GM23248 (cell line): ENCODE measurements at places on chromosomes 16 and 17. TPM values are rescaled to one million over a fixed set of nuclear protein-coding genes. Genes with fewer than 3 reads are reported as not detected.
A peak's percentile ranks its signal among the peaks of the same experiment; 100 is the strongest.

The CRHR1 gene
- total RNA-seq, result not detected in 2 replicates

- peaks cover 15% of the 10 kb centered on the region for H3K4me1 ChIP-seq
- H3K27ac ChIP-seq, result no peak overlapping the region
- H3K36me3 ChIP-seq, result peaks cover 15% of the 10 kb centered on the region; the same call in 1 of the 2 replicates
- no peak for DNase-seq
These were observed 11.7 kb downstream of the PRKCA start for GRCh38 chr17:66313995-66314659.

DNA sequence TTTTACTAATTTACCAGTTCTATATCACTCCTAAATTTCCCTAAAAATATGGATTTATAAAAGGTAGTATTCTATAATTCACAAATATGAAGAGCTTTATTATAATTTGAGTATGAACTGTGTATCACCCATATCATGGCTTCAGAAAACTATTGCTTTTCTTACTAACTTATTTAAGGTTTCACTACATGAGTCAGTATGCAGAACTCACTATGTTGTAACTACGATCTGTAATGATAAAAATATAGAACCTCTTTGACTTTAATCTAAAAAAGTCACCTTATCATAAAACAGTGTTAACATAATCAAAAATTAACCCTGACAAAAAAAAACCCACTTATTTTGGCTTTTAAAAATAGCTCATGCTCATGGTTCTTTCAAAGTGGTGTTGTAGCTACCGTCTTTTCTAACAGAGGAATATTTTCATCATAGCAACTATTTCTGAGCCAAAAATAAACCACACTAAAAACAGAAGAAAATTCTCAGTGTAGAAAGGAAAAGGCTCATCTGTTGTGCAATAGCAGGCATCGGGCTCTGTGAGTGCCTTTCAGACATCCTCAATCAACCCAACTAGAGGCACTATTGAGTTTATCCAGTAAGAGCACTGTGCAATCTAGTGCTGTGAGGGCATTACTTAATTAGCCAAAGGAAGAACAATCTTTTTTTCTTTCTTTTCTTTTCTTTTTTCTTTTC, 42.1 kb downstream of the ITGAM start:
- no peak overlapping the region for H3K4me3 ChIP-seq
- H3K27ac ChIP-seq, result no peak overlapping the region
- DNase-seq, result peak; percentile 39
- H3K27me3 ChIP-seq, result no peaks in the 10 kb centered on the region; the same call in 1 of the 2 replicates

GRCh38 chr17:40597156-40597555, 31.9 kb upstream of the CCR7 start:
- no peaks in the 10 kb centered on the region for H3K4me1 ChIP-seq
- H3K27ac ChIP-seq, result no peak overlapping the region
- no peaks in the 10 kb centered on the region for H3K36me3 ChIP-seq
- H3K4me3 ChIP-seq, result no peak overlapping the region

The KRTAP4-9 gene
- total RNA-seq, result not detected in 2 replicates

DNA sequence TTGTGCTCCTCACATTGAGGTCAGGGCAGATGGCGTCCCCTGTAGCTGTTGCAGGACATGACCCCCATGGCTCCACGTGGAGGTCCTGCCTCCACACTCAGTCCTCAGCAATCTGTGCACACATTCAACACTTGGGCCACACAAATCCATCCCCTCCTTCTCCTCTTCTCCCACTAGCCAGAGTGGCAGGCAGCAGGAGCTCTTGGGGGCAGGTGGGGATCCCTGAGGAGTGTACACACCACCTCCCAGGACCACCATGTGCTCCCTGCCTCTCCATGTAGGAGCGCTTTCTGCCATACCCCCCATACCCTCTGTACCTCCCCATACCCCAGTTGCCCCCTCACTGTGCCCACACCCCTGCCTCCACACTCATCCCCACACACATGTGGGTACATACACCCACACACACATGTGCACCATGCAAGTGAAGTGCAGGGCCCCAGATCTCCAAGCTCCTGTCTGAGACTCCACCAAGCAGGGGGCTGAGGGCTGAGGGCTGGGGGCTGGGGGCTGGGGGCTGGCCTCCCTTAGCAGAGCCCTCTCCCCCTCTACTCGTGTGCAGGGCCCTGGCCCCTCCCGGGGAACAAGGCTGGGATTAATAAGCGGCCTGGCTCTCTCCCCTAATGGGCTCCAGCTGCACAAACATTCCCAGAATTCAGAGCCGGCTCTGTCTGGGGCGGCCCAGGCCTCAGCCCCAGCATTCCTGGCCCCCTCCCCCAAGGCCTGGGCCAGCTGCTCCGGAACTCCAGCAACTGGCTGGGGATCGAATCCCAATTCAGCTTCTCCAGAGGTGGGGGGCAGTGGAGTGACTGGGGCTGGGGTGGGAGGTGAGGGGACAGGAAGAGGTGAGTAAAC, 48.2 kb upstream of the MEIOC start:
- DNase-seq, result peak; percentile 61
- no peaks in the 10 kb centered on the region for H3K36me3 ChIP-seq
- H3K4me1 ChIP-seq, result peaks cover 17% of the 10 kb centered on the region
- H3K27me3 ChIP-seq, result no peaks in the 10 kb centered on the region

DNA sequence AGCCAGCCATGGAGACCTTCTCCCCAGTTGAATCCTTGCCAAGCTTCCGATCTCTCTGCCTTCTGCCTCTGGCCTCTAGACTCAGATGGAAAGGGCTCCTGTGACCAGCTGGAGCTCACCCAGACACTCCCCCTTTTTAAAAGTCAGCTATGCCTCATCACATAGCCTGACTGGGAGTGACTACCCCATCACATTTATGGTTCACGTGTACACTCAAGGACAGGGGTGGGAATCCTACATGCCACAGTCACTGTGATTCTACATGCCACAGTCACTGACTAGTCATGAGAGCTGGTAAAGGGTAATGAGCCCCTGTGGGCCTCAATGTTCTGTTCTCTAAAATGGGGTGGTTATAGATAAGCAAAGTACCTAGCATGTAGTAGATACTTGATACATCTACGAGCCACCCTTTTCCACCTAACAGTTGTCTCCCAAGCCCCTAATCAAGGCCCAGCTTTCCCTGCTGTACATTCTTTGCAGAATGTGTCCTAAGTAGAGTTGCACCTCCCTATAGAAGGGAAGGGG, 85.1 kb downstream of the RGS9 start:
- DNase-seq, result peak; percentile 74
- peaks cover 18% of the 10 kb centered on the region for H3K27me3 ChIP-seq
- no peaks in the 10 kb centered on the region for H3K36me3 ChIP-seq
- no peak overlapping the region for H3K27ac ChIP-seq
- H3K4me1 ChIP-seq, result 0 out of 2 replicates have a peak, but pooled peaks cover 4% of the 10 kb centered on the region

- H3K27ac ChIP-seq, result no peak overlapping the region
- no peak overlapping the region for H3K4me3 ChIP-seq
- H3K4me1 ChIP-seq, result no peaks in the 10 kb centered on the region
- DNase-seq, result no peak
These were observed 182.7 kb downstream of the PRKCB start for GRCh38 chr16:24018485-24018884.

The FOXO3B gene
- total RNA-seq, result 5.8 and 11.5 TPM in 2 replicates

GRCh38 chr16:29811170-29811895, 660 bp upstream of the PRRT2 start:
- peaks cover 29% of the 10 kb centered on the region for H3K4me1 ChIP-seq
- no peaks in the 10 kb centered on the region for H3K27me3 ChIP-seq
- no peaks in the 10 kb centered on the region for H3K36me3 ChIP-seq
- peak overlapping the region; percentile 77 for H3K4me3 ChIP-seq
- peak; percentile 99 for DNase-seq

- peaks cover 50% of the 10 kb centered on the region for H3K36me3 ChIP-seq
- DNase-seq, result no peak
- H3K4me3 ChIP-seq, result no peak overlapping the region
- H3K27me3 ChIP-seq, result no peaks in the 10 kb centered on the region
These were observed 65.2 kb downstream of the OMG start for GRCh38 chr17:31231852-31232251.

DNA sequence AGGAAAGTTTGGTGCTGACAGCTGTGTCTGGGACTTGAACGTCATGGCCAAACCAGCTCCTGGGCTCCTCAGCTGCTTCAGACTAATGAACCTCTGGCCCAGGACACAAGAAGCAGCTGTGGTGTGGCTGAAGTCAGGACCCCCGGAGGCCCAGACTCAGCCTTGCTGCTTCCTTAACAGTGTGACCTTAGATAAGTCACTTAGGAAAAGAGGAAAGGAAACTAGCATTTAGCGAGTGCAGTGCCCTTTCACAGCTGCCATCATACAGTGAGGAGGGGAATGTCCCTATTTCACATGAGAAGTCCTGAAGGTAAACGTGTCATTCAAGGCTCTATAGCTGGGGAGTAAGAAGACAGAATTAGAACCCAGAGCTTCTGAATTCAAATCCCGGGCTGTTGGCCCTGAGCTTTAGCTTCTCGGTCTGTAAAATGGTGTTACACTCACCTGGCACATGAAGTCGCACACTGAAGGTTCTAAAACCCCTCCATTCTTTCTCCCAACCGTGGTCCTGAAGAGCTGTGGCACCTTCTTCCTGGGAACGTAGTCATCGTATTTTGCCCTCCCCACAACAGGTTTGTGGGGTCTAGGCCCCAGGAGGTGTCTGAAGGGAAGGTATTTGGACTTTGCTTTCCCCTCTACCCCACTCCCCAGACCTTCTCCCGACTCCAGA, 910 bp upstream of the RAMP2 start:
- no peak for DNase-seq
- H3K36me3 ChIP-seq, result no peaks in the 10 kb centered on the region
- no peaks in the 10 kb centered on the region for H3K4me1 ChIP-seq
- peaks cover 30% of the 10 kb centered on the region for H3K27me3 ChIP-seq
- H3K27ac ChIP-seq, result no peak overlapping the region

- peak; percentile 62 for DNase-seq
- H3K27me3 ChIP-seq, result peaks cover 62% of the 10 kb centered on the region
- no peaks in the 10 kb centered on the region for H3K4me1 ChIP-seq
- no peaks in the 10 kb centered on the region for H3K36me3 ChIP-seq
These were observed at the start of gene NTN1 for GRCh38 chr17:9021158-9021991. Gene NTN1, plus strand, starts transcription at chr17:9021510. Its CDS starts 864 bp downstream, at chr17:9022374.

DNA sequence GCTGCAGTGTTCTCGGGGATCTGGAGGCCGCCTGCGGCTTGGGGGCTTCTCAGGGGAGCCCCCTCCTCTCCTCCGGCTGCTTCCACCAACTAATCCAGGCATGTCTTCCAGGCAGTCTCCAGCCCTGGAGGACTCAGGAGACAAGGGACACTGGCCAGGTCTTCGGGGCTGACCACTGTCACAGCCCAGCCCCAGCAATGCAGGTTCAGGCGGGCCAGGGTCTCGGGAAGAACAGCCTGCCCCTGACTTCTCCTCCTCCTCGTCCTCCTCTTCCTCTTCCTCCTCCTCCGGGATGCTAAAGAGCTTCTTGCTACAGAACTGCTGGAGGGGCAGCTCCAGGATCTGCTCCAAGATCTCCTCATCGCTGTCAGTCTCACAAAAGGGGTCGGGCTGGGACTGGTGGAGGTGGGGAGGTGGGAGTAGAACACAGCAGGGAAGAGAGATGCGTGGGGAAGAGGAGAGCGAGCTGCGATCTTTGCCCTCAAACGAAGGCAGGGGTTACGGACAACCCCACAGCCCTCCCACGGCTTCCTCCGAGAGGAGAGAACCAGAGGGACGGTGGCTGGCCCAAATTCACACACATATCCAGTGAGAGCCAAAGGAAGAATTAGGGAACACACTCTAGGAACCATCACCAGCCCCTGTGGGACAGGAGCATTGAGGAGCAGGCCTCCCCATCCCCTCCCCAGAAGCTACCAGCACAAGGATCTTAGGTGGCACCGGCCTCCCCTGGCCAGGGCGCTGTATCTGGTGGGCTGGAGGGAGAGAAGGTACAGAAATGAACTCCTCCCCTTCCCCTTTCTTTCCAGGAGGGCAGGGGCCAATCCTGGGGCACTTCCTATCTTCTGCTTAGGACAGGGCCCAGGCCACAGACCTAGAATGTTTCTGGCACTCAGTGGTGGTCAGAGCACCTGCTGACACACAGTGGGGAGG, 19.3 kb downstream of the TSPOAP1 start:
- no peaks in the 10 kb centered on the region for H3K4me1 ChIP-seq
- no peak overlapping the region for H3K27ac ChIP-seq
- DNase-seq, result no peak
- H3K4me3 ChIP-seq, result no peak overlapping the region
- no peaks in the 10 kb centered on the region for H3K27me3 ChIP-seq
- no peaks in the 10 kb centered on the region for H3K36me3 ChIP-seq
